Adrenal gland (tissue), 19 donors: ENCODE measurements at places on chromosomes 7 and 10. TPM values are rescaled to one million over a fixed set of nuclear protein-coding genes. Genes with fewer than 3 reads are reported as not detected.

DNA sequence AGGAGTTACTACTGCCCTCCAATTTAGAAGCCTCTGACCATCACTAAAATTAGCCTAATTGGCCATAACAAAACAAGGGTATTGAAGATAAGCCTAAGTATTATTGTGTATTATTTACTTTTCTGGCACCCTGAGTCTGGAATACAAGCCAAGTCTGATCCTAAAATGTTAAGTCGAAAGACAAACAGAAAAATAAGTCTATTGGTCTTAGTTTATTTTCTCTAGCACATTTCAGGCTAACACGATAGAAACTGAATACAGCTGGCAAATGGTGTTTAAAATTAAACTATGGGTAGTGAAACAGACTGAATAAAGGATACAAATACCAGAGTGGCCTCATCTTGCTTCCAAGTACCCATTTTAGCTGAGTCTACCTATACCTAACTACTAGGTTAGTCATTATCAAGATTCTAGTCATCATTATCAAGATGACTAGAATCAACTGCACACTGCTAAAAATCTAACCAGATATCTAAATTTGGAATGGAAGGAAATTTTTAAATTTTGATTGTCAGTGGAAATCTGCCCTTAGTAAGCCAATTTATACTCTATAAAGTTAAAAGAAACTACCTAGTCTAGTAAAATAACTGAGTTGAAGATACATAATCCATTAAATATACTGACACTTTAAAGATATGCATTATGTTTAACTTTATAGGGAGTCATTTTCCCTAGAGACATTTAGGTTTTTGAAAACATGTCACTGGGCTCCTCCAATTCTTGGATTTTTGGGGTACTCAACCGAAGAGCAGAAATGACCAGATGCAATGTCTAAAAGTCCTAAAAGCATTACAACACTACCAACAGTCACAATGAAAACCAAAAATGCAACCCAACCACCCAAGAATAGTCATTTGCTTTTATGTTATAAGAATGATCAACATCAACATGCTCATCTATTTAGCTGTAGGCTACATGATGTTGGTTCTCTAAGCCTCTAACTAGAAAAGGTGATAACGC, 80.9 kb downstream of the NT5C2 start:
- DNase-seq: no peak

DNA sequence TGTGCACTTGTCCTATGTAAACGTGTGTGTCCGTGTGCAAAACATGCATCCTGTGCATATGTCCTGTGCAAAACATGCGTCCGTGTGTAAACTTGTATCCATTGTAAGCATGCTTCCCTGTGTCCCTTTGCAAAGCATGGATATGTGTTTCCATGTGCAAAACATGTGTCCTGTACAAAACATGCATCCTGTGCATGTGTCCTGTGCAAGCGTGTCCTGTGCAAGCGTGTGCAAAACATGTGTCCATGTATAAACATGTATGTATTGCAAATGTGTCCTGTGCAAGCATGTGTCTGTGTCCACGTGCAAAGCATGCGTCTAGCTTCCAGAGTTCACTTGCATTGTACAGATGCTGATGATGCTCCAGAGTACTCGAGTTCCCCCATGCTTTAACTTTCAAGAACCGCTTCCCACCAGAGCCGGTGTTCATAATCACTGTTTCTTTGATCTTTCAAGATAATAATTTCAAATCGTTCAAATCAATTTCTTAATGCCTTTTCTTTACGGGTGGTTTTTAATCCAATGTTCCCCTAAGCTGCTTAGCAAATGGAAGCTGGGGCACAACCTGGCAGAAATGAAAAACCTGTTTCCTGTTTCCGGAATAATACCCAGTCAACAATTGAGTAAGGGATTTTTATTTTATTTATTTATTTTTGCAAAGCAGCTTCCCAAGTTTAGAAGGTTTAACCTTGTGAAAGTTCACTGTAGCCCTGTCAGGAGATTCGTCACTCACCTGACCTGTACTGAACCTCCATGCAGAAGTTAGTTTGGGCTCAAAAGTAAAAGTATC, 641 bp upstream of the ASB13 start:
- no peak for DNase-seq

- DNase-seq: no peak
These were observed 62.2 kb downstream of the MPLKIP start for GRCh38 chr7:40072268-40072667.

GRCh38 chr7:54180796-54181195, 361.4 kb upstream of the VSTM2A start:
- DNase-seq: no peak

DNA sequence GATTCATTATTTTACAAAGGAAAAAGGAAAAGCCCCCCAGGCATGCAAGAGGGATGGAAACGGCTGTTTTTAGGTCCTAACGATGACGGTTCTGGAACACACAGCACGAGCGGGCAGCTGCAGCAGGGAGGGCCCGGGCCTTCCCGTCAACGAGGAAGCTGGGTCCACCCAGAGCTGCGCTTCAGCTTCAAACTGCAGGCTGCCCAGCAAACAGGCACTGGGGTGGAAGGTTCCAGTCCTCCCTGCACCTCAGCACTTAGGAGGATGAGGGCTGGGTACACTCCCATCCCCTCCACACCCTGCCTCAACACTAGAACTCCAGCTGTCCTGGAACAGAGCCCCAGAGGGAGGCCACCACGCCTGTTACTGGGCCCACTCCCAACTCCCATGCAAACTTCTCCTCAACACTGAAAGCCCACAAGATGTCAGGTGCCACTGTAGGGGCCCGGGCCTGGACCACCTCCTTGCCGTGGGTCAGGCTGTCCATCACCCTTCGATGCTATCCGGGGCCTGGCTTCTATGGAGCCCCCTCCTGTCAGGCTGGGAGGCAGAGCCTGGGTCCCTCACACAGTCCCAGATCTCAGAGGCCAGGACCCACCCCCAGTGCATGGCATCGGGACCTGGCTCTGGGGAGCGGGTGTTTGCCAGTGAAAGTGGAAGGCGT, 33.0 kb downstream of the PAPOLB start:
- no peak for DNase-seq

DNA sequence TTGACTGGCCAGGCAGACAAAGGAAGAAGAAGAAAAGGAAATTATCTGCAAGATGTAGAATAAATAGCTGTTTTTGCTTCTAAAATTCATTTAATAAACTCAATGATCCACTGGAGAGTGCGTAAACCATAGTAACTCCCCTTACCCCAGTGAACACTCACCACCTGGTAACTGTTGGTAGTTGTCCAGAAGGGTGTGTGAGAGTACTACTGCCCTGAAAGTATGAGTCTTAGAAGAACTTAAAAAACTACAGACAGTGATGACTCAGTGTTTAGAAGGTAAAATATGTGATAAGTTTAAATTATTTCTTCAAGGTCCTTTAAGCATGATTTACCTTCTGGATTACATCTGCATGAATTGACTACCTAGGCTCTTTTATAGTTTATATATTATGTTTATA, 53.0 kb upstream of the SEMA3A start:
- no peak for DNase-seq

DNA sequence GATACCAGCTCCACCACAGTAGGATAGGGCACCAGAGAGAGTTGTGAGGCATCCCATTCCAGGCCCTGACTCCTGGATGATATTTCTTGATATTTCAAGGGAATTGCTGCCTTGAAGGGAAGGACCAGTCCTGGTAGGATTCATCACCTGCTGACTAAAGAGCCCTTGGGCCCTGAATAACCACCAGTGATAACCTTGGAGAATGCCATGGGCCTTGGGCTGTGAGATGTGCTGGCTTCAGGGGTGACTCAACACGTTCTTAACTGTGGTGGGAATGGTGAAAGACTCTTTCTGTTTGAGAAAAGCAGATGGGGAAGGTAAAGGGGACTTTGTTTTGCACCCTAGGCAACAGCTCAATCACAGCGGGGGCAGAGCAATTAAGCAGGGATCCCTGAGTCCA, 21.4 kb upstream of the ASZ1 start:
- DNase-seq: no peak

DNA sequence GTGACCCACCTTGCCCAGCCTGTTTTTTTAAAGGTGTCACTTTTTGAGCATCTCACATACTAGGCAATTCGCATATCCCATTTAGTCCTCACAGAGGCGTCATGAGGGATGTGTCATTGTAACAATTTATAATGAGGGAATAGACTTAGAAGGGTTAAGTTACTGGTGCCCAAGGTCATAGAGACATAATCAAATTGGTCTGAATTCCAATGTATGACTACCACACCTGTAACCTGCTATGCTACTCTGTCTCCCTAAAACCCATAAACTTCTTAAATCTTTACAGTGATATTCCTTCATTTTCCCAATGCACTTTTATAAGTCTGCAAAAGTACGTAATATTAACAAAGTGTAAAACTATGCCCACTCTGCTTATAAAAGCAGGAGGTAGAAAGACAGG, 7.1 kb downstream of the ZMYND11 start:
- no peak for DNase-seq

GRCh38 chr7:135584362-135585353, 26.9 kb downstream of the NUP205 start:
- no peak for DNase-seq

DNA sequence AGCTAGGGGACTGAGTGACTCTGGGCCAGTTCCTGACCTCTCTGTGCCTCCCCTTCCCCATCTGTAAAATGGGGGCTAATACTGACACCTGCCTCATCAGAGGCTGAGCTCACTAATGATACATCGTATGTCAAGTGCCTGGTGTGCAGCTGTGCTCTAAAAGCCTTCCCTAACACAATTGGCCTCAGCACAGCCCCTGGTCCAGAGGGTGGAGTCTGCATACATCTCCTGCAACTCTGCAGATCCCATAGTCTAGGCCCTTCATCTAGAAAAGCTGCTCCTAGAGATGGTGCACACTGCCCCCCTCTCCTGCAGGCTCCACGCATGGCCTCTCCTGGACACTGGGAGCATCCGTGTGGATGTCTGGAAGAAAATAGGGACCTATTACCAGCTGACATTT, 255.0 kb downstream of the RPS24 start:
- DNase-seq: no peak

DNA sequence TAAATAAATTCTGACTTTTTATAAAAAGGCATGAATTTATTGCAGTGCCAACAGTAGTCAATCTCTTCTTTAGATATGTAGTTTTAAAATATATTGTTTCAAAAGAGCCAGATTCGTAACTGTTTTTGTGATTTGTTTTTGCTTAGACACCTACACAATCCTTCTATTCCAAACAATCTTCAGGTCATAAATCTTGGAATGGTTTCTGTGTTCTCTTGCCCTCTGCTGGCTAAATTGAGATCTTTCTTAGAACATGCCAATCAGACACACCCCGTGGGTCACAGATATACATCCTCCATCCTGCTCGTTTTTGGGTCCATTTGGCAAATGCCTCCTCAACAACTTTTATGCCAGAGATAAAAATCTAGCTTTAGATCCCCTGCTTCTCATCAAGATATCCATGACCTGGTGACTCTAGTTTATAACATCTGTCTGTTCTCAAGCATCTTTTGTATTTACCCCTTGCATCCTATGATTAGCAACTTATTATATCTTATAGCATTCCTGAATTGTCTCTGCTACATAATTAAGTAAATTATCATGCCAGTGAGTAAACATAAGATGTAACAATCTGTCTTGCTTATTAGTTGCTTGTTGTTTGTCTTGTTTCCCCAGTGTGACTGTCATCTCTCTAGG, 35.3 kb upstream of the IFRD1 start:
- no peak for DNase-seq

DNA sequence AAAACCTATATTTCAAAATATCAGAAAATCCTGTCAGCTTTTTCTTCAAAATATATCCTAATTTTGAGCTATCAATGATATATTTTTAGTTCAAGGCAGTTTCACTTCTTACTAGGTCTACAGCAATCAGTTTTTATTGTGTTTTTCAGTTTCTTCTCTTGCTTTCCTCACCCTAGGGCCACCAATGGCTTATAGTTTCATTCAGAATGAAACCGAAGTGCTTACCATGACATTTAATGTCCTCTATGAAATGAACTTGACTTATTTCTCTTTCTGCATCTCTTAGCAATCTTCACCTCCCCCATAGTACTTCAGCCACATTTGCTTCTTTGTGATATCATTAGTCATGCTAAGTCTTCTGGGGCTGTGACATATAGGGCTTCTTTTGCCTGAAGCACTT, 100.3 kb downstream of the ARL5B start:
- DNase-seq: no peak

DNA sequence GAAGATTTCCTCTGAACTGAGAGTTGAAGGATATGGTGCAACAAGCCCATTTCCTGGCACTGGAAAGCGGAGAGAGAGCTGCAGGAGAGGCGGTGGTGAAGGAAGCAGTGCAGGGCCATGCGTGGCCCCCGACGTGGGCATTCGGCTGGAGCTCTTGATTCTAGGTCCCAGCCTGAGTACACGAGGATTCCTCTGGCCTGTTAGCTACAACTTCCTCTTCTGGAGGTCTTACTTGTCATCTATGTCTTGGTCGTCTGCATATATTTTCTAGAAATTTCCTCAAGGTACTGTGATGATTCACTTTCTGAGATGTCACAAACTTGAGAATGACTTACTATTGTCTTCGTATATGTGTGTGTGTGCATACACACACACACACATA, 59.2 kb upstream of the JAZF1 start:
- DNase-seq: no peak

- no peak for DNase-seq
These were observed 206.6 kb downstream of the DIP2C start for GRCh38 chr10:482848-483247.

GRCh38 chr10:74058658-74059057, 60.7 kb downstream of the VCL start:
- DNase-seq: no peak

- no peak for DNase-seq
These were observed 14.3 kb downstream of the PCBD1 start for GRCh38 chr10:70874061-70874460.

GRCh38 chr10:86017841-86018734, 348.5 kb downstream of the GRID1 start:
- no peak for DNase-seq

- no peak for DNase-seq
These were observed 26.5 kb upstream of the CNTNAP2 start for GRCh38 chr7:146090023-146090645.

- peak; percentile 44 for DNase-seq
These were observed 9.6 kb downstream of the KAZALD1 start for GRCh38 chr10:101071267-101071884.

GRCh38 chr10:123883673-123884320, 7.8 kb downstream of the CPXM2 start:
- DNase-seq: no peak

DNA sequence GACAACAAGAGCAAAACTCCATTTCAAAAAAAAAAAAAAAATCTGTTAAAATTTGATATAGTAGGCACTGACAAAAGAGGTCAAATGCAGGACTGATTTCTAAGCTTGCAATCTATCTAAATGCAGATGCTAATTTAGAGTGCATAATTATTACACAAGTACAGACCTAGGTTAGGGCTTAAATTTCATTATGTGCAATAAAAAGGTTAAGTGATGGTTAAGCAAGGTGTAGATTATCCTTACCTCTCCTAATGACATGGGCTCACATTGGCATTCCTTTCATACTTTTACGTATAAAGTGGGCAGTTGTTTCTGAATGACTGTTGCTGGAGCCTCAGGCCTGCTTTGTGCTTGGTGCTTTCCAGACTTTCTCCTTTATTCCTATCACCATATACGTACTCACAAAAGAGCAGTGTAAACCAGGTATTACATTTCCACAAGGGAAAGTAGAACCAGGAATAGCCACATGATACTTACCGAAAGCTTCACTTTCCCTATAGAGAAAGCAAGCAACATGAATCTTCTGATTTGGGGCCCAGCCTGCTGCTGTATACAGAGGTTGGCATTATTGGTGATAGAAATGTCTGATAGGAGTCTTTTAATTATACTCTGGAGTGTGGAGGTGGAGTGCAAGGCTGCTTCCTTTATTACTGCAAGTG, 2.2 kb upstream of the CHCHD1 start:
- no peak for DNase-seq

TAS2R41 gene
- total RNA-seq: not detected

CREB5 gene
- 0.98 TPM for total RNA-seq

PITX3 gene
- not detected for total RNA-seq

EPO gene
- total RNA-seq: not detected

HOXA10 gene
- 12.7 TPM for total RNA-seq

OR2A42 gene
- not detected for total RNA-seq
